HEK293T (cell line): ENCODE measurements at places on chromosomes 7 and 10.

DNA sequence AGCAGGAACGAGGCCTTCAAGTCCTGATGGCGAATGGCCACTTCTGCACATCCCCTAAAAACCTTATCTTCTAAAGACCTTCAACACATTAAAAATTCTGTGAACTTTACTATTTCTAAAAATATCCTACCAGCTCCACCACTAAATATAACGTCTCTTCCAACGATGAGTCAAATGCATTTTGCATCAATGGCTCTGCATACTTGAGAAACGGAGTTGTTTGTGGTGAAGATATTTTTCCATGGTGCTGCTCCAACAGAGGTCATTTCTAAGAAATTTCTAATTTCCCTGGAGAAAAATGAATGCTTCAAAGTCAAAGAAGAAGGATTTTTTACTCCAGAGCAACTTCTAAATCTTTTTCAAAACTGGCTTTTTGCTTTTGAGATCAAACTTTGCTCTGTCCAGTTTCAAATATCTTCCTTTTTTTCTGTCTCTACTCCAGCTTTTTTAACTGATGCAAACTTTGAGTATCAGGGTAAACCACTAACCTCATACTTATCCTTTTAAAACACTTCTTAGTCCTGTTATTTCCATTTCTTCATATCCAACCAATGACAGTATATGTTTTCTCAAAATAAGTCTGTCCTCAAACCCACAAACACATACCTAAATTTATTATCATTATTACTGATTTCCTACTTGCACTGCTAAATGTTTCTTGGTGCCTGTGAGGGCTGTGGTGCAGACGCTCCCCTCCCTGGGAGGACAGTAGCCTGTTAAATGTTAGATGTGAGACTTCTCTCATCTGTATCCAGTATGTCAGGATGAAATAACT, 258.1 kb downstream of the KLF6 start:
- DNase-seq: no peak

GRCh38 chr10:61975391-61975932, 74.0 kb downstream of the ARID5B start:
- no peak for DNase-seq

DNA sequence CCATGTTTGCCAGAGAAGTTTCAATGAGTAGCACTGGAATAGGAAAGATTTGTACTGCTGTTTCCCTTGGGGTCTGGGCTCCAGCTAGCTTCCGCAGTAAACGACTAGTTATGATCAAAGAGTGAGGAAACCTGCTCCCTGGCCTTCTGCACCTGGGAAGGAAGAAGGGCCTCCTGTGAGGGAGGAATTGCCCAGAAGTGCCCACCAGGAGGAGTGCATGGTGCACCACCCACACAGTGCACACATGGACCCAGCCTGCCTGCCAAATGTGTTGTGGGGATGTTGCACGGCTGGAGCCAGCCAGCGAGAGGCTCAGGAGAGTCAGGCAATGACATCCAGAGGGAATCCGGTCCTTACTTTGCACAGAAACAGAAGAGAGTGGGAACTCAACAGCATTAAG, 27.0 kb upstream of the FAM107B start:
- DNase-seq: peak; percentile 14

- DNase-seq: no peak
Measured at GRCh38 chr10:5573968-5574641, 49.3 kb downstream of the CALML3 start.

GRCh38 chr7:34044734-34045353, 139.5 kb downstream of the BMPER start:
- DNase-seq: no peak

DNA sequence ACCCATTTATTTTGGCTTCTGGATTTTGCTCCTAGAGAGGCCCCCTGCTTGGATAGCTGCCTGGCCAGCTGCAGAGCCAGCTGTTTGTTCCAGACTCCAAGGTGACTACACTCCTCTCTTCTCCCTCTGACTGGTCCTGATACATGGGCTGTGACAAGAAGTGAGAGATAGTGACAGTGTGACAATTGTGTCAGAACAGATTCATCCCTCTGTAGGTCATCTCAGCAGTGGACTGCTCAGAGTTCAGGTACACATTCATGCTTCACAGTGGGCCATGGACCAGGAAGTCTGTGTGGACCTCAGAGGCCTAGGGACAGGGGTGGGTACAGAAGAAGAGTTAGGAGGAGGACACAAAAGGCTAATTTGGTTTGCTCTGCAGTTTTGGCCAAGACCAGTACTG, 188.2 kb upstream of the MKLN1 start:
- DNase-seq: no peak

DNA sequence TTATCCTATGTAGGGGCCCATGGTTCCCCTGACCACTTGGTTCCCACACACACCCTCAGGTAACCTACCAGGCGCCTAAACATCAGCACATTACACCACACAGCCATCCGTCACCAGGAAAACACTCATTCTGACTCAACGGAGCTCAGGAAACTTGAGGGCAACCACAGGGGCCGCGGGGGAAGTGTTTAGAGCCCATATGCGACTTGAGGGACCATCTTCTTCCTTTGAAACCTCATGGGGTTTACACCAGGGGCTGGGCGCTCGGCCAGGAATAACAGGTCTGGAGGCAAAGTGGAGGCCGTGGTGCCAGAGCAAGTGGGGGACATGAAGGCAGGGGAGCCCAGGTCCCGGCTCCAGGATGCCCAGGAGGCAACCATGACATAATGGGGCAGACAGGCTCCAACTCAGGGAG, 1.5 kb downstream of the STX1A start:
- no peak for DNase-seq

DNA sequence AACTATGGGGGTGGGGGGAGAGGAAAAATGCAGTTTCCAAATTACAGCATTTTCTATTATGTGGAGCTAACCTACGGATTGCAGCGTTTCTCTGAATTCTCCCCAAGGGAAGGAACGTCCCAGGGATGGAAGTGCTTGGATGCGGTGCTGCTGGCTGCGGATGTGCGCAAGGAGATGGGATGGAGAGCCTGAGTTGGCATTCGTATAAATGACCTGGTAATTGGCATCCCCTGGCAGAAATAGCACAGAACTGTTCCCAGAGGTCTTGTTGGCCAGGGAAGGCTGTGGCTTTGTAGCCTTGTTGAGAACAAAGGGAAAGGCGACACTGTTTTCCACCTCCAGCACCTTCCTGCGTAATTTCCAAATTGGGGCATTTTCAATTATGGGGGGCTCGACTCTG, 2.7 kb downstream of the ORAI2 start:
- no peak for DNase-seq

GRCh38 chr7:8168336-8168735, 93.6 kb downstream of the ICA1 start:
- no peak for DNase-seq

GRCh38 chr10:84837877-84838276, 509.5 kb downstream of the CCSER2 start:
- DNase-seq: no peak

DNA sequence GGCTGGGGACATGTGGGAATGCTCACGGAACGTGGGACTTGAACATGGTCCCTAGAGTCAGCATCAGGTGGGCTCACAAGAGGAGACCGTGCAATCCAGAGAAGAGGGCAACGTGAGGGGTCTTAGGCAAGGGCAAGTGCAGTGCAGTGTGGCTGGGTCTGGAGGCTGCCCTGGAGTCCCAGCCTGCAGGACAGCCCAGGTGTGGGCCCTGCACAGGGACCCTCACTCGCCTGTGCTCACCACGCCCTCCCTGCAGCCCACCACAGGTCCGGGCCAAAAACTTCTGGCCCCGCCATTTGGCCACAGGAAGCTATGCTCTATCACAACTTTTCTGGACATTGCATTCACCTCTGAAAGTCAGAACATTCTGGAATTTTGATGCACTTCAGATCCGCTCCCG, 133.5 kb downstream of the PAXIP1 start:
- no peak for DNase-seq

- no peak for DNase-seq
Measured at GRCh38 chr7:80150611-80151273, 16.1 kb downstream of the GNAI1 start.

DNA sequence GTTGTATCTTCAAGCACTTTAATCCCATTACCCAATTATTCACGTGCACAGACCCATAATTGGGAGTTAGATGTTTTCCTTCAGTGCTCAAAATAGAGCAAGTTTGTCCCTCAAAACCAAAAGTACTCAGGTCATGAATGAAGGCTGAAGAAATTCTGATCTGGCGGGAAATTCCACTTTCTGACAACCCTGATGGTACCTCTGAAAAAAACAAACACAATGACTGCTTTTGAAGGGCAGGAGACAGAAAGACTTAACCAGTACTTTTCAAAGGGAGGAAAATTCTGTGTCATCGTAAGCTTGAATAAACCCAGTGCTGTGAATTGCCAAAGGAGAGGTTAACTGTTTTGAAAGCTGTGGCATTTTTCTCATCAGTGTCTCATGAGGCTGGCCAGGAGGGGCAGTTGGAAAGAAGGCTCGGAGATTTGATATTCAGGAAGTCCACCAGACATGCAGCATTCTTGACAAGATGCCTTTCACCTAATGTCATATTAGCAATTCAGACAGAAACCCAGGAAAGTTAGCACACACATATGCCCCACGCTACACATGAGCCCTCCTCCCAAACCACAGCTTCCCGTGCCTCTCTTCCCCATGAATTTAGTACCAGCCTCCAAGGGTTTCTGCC, 347.0 kb downstream of the KCNMA1 start:
- no peak for DNase-seq
